ENCODE measurements at places on chromosomes 1 and 21. TPM values are rescaled to one million over a fixed set of nuclear protein-coding genes. Genes with fewer than 3 reads are reported as not detected.

Gene MTMR11
- total RNA-seq: 21.0 TPM

Gene TMEM81
- total RNA-seq: 0.72 TPM

Gene ZNF593OS
- total RNA-seq: not detected

Gene DDAH1
- total RNA-seq: 43.8 TPM

Gene UMODL1
- 0.10 TPM for total RNA-seq

Gene SLC22A15
- total RNA-seq: 3.6 TPM

Gene STRIP1
- 58.9 TPM for total RNA-seq

Gene SPRR2A
- total RNA-seq: 3.1 TPM

Gene ARHGEF19
- 27.6 TPM for total RNA-seq

Gene DNM3
- 7.1 TPM for total RNA-seq

Gene FAM163A
- total RNA-seq: 0.21 TPM

Gene LCE1B
- total RNA-seq: not detected

Gene OR2T29
- total RNA-seq: not detected

Gene FAM110D
- total RNA-seq: 1.5 TPM

Gene GBP6
- total RNA-seq: 34.4 TPM

Gene OLIG1
- total RNA-seq: 0.41 TPM

Gene OLFML3
- total RNA-seq: 80.7 TPM

Gene CYYR1
- total RNA-seq: 12.6 TPM

Gene CLSTN1
- total RNA-seq: 110 TPM

Gene DYNLT5
- 5.3 TPM for total RNA-seq

Gene RNF223
- total RNA-seq: 0.62 TPM

Gene FASLG
- total RNA-seq: 0.31 TPM

Gene CYP4A11
- not detected for total RNA-seq

Gene PGBD5
- total RNA-seq: 13.6 TPM

Gene LEPR
- total RNA-seq: 19.6 TPM

Gene GUCA2A
- total RNA-seq: not detected

Gene NR1I3
- total RNA-seq: not detected

Gene TSSK3
- not detected for total RNA-seq

Gene DIRAS3
- 10.3 TPM for total RNA-seq

Gene ZSWIM5
- total RNA-seq: 1.4 TPM

Gene LCE1D
- not detected for total RNA-seq

Gene CLDN14
- 3.4 TPM for total RNA-seq

Gene SLC45A1
- total RNA-seq: 3.2 TPM
